SK-N-DZ (cell line): ENCODE measurements at places on chromosomes 12 and 14.
A peak's percentile ranks its signal among the peaks of the same experiment; 100 is the strongest.

- DNase-seq: peak; percentile 51
Observed at GRCh38 chr12:79886917-79887519, 47.9 kb downstream of the PPP1R12A start.

- DNase-seq: no peak
Observed at GRCh38 chr12:104356231-104357115, 52.9 kb downstream of the EID3 start.

- DNase-seq: no peak
Observed at GRCh38 chr14:66288511-66288910, 197.7 kb upstream of the CCDC196 start.

DNA sequence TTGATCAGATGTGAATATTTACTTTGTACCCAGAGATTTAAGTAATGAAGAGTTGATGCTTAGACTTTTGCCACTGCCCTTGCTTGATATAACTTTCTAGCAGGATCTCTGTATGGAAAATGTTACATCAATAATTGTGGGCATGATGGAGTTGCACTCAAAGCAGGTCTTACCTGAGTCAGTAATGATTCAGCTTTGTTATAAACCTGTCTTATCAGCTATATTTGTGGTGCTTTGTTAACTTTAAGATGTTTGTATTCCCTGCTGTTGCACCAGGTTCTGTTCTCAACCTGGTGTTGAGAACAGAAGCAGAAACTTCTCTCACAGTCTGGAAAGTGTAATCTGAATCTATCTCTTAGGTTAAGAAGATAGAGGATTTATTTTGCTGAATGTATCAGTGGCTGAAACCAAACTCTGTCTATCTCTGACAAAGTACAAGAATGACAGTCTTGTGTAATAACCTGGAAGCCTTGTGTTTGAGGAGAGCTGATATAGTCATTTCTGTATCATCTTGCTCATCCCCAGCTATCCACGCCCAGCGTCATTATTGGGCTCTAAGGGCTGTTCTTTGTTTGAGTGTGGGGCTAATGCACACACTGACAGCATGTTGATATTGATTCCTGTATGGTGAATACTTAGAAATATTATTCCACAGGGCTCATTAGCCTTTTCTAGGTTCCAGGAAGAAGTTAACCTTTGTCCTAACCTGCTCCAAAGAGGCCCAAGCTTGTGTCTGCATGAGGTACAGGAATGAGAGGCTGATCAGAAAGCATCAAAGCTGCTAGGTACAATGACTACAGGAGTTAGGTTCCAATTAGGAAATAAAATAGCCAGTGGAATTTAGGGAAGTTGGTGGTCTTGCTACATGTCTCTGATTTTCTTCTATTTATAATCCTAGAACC is 3.6 kb downstream of the AKAP6 start:
- no peak for DNase-seq
